NCI-H187 treated with DMSO at 0.1 percent for 48 hours (cell line): ENCODE measurements at places on chromosomes 2 and 18.

DNA sequence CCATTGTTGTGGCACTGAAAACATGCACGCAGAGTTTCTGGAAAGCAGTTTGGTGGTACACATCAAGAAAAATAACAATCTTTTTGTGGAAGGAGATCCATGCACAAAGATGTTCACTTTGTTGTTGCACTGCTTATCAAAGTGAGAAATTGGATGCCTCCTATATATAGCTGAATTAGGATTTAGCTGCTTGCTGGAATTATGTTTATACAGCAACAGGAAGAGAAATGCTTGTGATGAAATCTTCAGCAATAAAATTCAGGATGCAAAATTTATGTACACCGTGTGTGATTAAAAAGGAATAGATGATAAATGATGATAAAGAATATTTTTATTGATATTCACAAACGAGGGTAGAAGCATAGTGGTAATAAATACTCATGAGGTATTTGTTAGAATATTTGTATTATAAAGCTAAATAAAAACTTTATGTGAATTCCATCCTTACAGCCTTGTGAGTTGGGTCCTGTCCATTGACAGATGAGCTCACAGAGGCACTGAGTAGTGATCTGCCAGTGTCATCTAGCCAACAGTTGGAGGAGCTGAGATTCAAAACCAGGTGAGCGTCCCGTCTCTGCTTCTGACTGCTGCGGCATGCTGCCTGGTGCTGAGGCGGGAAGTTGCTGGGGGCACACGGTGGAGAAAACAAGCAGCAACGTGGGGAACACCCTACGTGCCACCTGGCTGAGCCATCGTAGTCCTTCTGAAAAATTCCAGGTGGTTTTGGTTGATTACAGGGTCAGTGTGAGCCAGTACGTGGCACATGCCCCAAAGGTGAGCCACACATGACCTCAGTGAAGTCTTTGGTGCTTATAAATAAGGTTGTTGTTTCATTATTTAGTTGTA lies 80.2 kb downstream of the ASAP2 start:
- DNase-seq: no peak

DNA sequence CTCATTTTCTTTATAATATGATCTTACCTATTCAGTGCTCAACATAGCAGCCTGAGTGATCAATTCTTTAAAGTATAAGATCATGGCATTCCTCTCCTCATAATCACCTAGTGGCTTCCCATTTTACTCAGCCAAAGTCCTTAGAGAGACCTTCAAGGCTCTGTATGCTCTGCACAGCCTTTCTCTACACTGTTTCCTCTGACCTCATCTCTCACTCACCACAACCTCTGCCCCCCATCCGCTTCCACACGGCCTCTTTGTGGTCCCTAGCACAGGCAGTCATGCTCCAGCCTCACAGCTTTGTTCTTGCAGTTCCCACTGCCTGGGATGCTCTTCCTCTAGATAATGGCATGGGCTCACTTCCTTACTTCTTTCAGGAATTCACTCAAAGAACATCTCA lies 109.2 kb downstream of the HIBCH start:
- no peak for DNase-seq

GRCh38 chr2:13193075-13193474 lies 476.3 kb downstream of the TRIB2 start:
- DNase-seq: no peak

GRCh38 chr18:28115149-28115550 lies 61.8 kb downstream of the CDH2 start:
- no peak for DNase-seq
